ENCODE measurements at places on chromosomes 4 and X. TPM values are rescaled to one million over a fixed set of nuclear protein-coding genes. Genes with fewer than 3 reads are reported as not detected.
A peak's percentile ranks its signal among the peaks of the same experiment; 100 is the strongest.

GRCh38 chr4:94665500-94666404, 92.0 kb upstream of the BMPR1B start:
- H3K27ac ChIP-seq: no peak overlapping the region
- peaks cover 4% of the 10 kb centered on the region for H3K4me1 ChIP-seq
- H3K4me3 ChIP-seq: no peak overlapping the region
- H3K27me3 ChIP-seq: no peaks in the 10 kb centered on the region
- peaks cover 18% of the 10 kb centered on the region for H3K36me3 ChIP-seq
- no peak for DNase-seq

- H3K36me3 ChIP-seq: no peaks in the 10 kb centered on the region
- H3K27ac ChIP-seq: no peak overlapping the region
- H3K4me1 ChIP-seq: peaks cover 12% of the 10 kb centered on the region
- H3K27me3 ChIP-seq: no peaks in the 10 kb centered on the region
- no peak overlapping the region for H3K4me3 ChIP-seq
Observed at GRCh38 chr4:173264684-173265185, 69.4 kb downstream of the HMGB2 start.

- no peaks in the 10 kb centered on the region for H3K36me3 ChIP-seq
- no peak overlapping the region for H3K27ac ChIP-seq
- H3K4me1 ChIP-seq: peaks cover 7% of the 10 kb centered on the region
- no peak for DNase-seq
Observed at GRCh38 chrX:114930227-114930626, 87.2 kb downstream of the IL13RA2 start.

- no peak overlapping the region for H3K27ac ChIP-seq
- H3K36me3 ChIP-seq: no peaks in the 10 kb centered on the region
- DNase-seq: no peak
- H3K4me3 ChIP-seq: no peak overlapping the region
- H3K27me3 ChIP-seq: no peaks in the 10 kb centered on the region
Observed at GRCh38 chr4:18166925-18167324, 145.4 kb upstream of the LCORL start.

DNA sequence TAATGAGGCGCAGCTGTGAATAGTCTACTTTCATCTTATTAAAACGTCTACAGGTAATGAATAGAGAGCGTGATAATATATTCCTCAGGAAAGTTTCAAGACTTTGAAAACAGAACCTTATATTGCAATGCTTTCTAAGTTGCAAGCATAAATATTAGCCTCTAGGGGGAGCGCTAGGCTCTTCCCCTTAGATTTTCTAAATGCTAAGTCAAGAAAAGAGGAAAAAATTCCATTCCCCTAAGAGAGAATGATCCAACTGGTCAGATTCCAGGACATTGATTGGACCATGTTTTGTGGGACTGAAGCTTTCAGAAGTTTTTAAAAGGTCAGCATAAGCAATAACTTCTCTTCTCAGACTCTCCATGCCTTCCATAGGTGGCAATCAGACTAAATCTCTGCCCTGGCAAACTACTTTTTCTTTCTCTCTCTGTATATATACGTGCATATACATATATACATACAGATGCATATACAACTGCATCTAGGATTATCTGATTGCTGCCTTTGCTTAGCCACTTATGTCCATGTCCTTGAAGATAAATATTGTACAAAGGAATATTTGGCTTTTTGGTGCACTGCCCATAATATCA, 492.9 kb downstream of the INPP4B start:
- H3K4me3 ChIP-seq: peak overlapping the region; percentile 26
- H3K27me3 ChIP-seq: no peaks in the 10 kb centered on the region
- peak overlapping the region; percentile 3 for H3K27ac ChIP-seq
- no peaks in the 10 kb centered on the region for H3K36me3 ChIP-seq
- DNase-seq: no peak
- peaks cover 23% of the 10 kb centered on the region for H3K4me1 ChIP-seq

DNA sequence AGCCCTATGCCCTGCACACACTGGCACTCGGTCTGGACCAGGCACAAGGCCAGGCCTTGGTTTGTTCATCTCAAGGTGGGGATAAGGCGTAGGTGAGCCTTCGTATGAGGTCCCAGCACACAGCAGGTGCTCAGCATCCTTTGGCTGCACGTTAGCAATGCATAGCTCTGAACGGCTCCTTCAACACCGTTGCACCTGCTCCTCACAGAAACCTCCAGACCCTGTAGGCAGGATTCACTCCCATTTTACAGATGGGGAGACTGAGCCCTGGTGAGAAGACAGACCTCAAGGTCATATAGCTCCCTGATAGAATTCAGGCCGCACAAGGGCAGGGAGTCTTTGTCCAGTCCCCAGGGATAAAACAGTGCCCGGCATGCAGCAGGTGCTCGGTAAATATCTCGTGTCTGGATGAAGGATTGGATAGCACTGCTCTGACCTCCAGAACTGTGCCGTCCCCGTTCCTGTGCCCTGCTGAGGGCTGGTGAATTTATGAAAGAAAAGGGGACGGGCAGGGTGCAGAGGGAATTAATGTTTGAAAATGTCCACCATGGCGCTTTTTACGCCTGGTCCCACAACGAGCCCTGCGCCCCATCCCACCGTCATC, 2.4 kb downstream of the PPP2R2C start:
- H3K27ac ChIP-seq: no peak overlapping the region
- DNase-seq: no peak

- H3K4me1 ChIP-seq: no peaks in the 10 kb centered on the region
- DNase-seq: no peak
- H3K27ac ChIP-seq: no peak overlapping the region
- H3K27me3 ChIP-seq: no peaks in the 10 kb centered on the region
- H3K4me3 ChIP-seq: no peak overlapping the region
- H3K36me3 ChIP-seq: no peaks in the 10 kb centered on the region
Observed at GRCh38 chr4:62130230-62130629, 930.1 kb downstream of the ADGRL3 start.

GRCh38 chrX:31166416-31166815, 94.6 kb upstream of the FTHL17 start:
- H3K4me1 ChIP-seq: no peaks in the 10 kb centered on the region
- no peak for DNase-seq
- H3K27me3 ChIP-seq: no peaks in the 10 kb centered on the region
- no peak overlapping the region for H3K27ac ChIP-seq
- H3K36me3 ChIP-seq: no peaks in the 10 kb centered on the region
- H3K4me3 ChIP-seq: no peak overlapping the region

- H3K4me3 ChIP-seq: no peak overlapping the region
- peaks cover 12% of the 10 kb centered on the region for H3K4me1 ChIP-seq
- no peaks in the 10 kb centered on the region for H3K27me3 ChIP-seq
- H3K27ac ChIP-seq: peak overlapping the region; percentile 61
Observed at GRCh38 chrX:21798677-21799219, 40.7 kb upstream of the MBTPS2 start.

DNA sequence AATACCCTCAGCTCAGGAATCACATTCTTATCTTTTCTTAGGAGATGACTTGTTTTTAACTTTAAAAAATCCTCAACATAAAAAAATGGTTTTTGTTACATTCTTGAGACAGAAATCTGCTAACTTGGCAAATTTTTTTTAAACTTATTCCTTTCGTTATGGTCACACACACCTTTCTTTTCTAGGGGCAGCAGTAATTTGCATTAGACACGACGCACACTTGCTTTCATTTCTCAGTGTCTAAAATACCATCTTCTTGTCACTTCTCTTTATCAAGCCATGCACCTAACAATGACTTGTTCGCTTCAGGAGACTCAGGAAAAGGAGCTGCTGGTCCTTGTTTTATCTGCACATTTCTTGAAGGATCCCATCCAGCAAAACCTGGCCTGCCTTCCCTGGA, 112.6 kb upstream of the TBL1X start:
- no peak for DNase-seq
- H3K27me3 ChIP-seq: no peaks in the 10 kb centered on the region
- peak overlapping the region; percentile 33 for H3K4me3 ChIP-seq
- no peak overlapping the region for H3K27ac ChIP-seq

- no peak overlapping the region for H3K27ac ChIP-seq
- H3K27me3 ChIP-seq: no peaks in the 10 kb centered on the region
- DNase-seq: no peak
- no peaks in the 10 kb centered on the region for H3K36me3 ChIP-seq
Observed at GRCh38 chr4:72205298-72205697, 173.5 kb downstream of the NPFFR2 start.

- no peak overlapping the region for H3K27ac ChIP-seq
- peaks cover 36% of the 10 kb centered on the region for H3K36me3 ChIP-seq
- no peak overlapping the region for H3K4me3 ChIP-seq
Observed at GRCh38 chr4:1310796-1311631, 21.3 kb downstream of the MAEA start.

DNA sequence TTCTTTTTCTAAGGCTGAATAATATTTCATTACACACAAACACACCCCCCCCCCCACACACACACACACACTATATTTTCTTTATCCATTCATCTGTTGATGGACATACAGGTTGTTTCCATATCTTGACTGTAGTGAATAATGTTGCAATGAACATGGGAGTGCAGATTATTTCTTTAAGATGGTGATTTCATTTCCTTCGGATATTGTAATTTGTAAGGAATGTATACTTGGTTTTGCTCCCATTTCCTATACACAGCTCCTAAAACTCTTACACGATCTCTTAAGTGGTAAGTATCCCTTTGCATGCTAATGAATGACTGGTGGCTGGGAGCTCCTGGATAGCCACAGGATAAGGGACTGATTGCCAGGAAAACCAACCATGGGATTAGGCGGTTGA, 14.7 kb upstream of the RBMXL3 start:
- H3K27me3 ChIP-seq: no peaks in the 10 kb centered on the region
- no peak overlapping the region for H3K4me3 ChIP-seq
- no peak overlapping the region for H3K27ac ChIP-seq
- H3K36me3 ChIP-seq: no peaks in the 10 kb centered on the region

DNA sequence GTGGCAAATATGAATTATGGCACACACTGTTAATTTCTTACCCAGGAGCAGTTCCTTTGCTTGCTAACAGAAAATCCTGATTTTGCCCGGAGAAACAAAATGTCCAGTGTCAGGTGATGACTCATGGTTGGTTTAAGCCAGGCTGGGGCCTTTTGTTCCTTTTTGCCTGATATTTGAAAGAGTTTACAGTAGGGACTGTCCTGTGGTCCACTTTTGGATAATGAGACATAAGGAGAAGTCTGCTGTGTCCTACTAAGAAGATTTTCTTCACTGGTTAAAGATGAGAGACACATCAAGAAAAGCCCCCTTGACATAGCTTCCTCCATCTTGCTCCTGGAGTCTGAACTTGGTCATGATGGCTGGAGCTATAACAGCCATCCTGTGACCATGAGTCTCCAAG, 12.1 kb upstream of the DRD5 start:
- H3K27me3 ChIP-seq: no peaks in the 10 kb centered on the region
- H3K36me3 ChIP-seq: no peaks in the 10 kb centered on the region
- no peak overlapping the region for H3K4me3 ChIP-seq
- no peak for DNase-seq

DNA sequence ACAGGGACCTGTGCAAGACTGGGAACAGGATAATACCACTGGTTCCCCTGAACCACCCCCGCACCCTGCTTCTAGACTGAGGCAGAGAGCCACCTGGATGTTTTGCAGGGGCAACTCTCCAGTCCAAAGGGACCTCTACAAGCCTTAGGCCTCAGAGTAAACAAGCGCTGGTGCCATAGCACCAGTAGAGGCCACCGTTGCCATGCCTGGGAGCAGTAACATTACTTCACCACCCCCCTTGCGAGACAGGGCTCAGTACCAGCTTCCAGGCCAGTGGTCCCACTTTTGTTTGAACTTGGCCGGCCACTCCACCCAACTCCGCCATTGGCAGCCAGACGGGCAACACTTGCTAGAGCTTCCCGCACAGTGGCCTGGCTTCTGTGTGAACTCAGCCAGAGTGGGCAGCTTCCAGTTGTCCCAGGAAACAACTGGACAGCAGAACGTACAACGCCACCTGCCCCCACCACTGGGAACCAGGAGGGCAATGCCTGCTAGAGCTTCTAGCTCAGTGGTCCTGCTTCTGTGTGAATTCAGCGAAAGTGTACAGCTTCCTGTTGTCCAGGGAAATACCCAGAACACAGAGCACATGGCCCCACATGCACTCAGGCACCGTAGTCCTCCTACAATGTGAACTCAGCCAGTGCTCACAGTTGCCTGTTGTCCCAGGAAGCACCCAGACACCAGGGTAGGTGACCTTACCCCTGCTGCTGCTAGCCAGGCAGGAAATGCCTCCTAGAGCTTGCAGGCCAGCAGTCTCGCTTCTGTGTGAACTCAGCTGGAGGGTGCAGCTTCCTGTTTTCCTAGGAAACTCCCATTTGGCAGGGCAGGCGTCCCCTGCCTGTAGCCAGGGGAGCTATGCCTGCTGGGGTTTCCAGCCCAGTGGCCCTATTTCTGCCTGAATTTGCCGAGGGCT, 39.9 kb upstream of the PCDH19 start:
- no peaks in the 10 kb centered on the region for H3K4me1 ChIP-seq
- H3K27ac ChIP-seq: no peak overlapping the region
- H3K4me3 ChIP-seq: no peak overlapping the region
- DNase-seq: no peak
- no peaks in the 10 kb centered on the region for H3K36me3 ChIP-seq

GRCh38 chrX:9866633-9867032, 80.4 kb downstream of the SHROOM2 start:
- no peak overlapping the region for H3K27ac ChIP-seq
- no peaks in the 10 kb centered on the region for H3K4me1 ChIP-seq
- no peak for DNase-seq
- no peak overlapping the region for H3K4me3 ChIP-seq
- no peaks in the 10 kb centered on the region for H3K27me3 ChIP-seq

DNA sequence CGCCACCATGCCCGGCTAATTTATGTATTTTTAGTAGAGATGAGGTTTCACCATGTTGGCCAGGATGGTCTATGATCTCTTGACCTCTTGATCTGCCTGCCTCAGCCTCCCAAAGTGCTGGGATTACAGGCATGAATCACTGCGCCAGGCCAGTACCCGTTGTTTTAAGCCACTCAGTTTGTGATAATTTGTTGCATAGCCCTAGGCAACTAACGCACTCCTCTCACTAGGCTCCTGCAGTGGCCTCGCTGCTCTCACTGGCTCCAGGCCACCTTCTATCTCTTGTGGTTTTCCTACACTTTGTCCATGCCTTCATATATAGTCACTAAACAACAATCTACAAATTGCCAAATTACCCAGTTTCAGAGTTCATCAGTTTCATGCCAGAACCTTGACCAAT, 58.1 kb downstream of the DCHS2 start:
- H3K36me3 ChIP-seq: no peaks in the 10 kb centered on the region
- H3K27ac ChIP-seq: no peak overlapping the region
- H3K27me3 ChIP-seq: no peaks in the 10 kb centered on the region

GRCh38 chr4:105291925-105292324, 145.2 kb downstream of the TET2 start:
- no peaks in the 10 kb centered on the region for H3K36me3 ChIP-seq
- H3K27ac ChIP-seq: no peak overlapping the region
- H3K27me3 ChIP-seq: no peaks in the 10 kb centered on the region

GRCh38 chrX:103953353-103953752, 9.1 kb upstream of the TMSB15B start:
- H3K27ac ChIP-seq: no peak overlapping the region
- H3K36me3 ChIP-seq: no peaks in the 10 kb centered on the region
- no peak overlapping the region for H3K4me3 ChIP-seq
- no peaks in the 10 kb centered on the region for H3K27me3 ChIP-seq

The SHROOM3 gene
- total RNA-seq: 139 TPM

The UCP1 gene
- not detected for total RNA-seq

The PAGE2 gene
- total RNA-seq: not detected

The EFHC2 gene
- 0.28 TPM for total RNA-seq

The EGFL6 gene
- total RNA-seq: not detected

The AWAT2 gene
- not detected for total RNA-seq

The ADAM29 gene
- total RNA-seq: not detected

The LUZP4 gene
- not detected for total RNA-seq

The PPP1R2C gene
- not detected for total RNA-seq

The FGF2 gene
- 25.5 TPM for total RNA-seq

The BCAP31 gene
- 104 TPM for total RNA-seq

The FDCSP gene
- not detected for total RNA-seq

The ASB5 gene
- total RNA-seq: not detected

The H2BW1 gene
- not detected for total RNA-seq

All from thoracic aorta (tissue), 2 donors.